MG63 (cell line): ENCODE measurements at places on chromosomes 5 and 9. TPM values are rescaled to one million over a fixed set of nuclear protein-coding genes. Genes with fewer than 3 reads are reported as not detected.

The LHX6 gene
- not detected in 2 replicates for total RNA-seq

GRCh38 chr9:27519466-27520465, 4.3 kb upstream of the IFNK start:
- DNase-seq = no peak

- DNase-seq = no peak
Observed at GRCh38 chr9:79709743-79710674, 138.2 kb downstream of the TLE4 start.

DNA sequence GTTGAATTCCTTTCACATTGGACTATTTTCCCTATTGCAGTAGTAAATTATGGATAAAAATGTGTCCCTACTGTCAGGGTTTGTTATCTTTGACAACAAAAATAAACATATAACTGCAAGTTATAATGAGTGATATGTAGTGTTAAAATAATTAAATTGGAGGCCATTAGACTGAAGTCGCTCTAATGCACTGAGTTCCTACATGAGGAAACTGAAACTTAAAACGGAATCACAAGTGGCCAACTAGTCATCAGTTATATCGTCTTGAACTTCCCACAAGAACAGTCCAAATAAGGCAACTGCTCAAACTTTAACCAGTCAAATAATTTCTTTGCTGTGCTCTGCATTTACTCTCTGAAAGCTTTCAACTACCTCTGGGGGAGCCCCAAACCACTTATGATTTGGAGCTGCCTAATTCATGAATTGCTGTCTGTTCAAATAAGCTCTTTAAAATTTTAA, 2.1 kb upstream of the IFT74 start:
- no peak for DNase-seq

GRCh38 chr5:26872337-26872736, 166.0 kb downstream of the CDH9 start:
- no peak for DNase-seq
